GM23248 (cell line): ENCODE measurements at places on chromosomes 4 and X.

DNA sequence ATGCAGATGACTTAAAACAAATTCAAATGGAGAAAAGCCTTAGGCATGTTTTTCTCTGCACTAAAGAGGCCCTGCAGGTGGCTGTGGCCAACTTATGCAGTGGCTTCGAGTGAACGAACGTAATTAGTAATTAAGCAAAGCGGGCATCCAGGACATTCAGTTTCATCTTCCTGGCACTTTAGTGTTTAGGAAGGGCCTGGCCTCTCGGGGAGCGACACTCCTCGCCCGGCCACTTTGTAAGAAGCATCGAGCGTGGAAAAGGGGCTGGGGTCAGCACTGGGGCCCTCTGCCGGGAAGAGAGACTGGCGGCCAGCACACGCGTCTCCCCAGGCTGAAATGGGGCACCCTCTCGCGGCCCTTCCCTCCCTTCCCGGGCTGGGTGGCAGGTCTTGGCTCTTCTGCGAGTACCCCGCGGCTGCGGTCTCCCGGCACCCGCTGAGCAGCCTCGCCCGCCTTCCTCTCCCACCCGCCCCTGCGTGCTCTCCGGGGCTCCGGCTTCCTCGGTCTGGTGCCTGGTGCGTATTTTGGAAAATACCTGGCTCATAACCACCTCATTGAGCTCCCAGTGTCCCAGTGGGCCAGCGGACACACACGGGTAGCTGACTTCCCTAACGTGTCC lies 677 bp upstream of the CYP4V2 start:
- H3K4me3 ChIP-seq: peak overlapping the region; percentile 83
- peak; percentile 45 for DNase-seq
- H3K4me1 ChIP-seq: peaks cover 5% of the 10 kb centered on the region
- H3K27ac ChIP-seq: peak overlapping the region; percentile 77

GRCh38 chrX:133609166-133609565 lies 193.9 kb upstream of the GPC4 start:
- H3K36me3 ChIP-seq: no peaks in the 10 kb centered on the region
- no peak overlapping the region for H3K27ac ChIP-seq
- H3K4me3 ChIP-seq: no peak overlapping the region
- no peaks in the 10 kb centered on the region for H3K27me3 ChIP-seq
- DNase-seq: no peak

DNA sequence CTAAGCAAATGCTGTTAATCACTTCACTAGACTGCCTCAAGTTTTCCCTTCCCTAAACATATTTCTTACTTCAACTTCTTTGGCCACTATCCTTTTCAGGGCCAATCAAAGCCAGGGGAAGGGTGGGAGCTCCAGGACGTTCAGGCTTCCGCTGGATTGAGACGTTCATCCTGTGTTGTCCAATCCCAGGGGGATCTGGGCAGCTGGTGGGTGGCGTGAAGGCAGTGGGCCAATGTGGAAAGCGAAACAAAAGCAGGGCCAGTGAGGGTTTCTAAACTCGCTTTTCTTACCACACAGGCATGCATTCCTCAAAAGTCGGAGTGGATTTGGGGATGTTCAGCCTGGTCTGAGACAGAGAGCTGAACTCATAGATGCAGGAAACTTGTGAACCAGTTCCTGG lies 7.6 kb downstream of the CXCL13 start:
- peaks cover 53% of the 10 kb centered on the region for H3K27me3 ChIP-seq
- H3K27ac ChIP-seq: no peak overlapping the region
- H3K4me1 ChIP-seq: no peaks in the 10 kb centered on the region
- H3K4me3 ChIP-seq: no peak overlapping the region
- H3K36me3 ChIP-seq: no peaks in the 10 kb centered on the region

DNA sequence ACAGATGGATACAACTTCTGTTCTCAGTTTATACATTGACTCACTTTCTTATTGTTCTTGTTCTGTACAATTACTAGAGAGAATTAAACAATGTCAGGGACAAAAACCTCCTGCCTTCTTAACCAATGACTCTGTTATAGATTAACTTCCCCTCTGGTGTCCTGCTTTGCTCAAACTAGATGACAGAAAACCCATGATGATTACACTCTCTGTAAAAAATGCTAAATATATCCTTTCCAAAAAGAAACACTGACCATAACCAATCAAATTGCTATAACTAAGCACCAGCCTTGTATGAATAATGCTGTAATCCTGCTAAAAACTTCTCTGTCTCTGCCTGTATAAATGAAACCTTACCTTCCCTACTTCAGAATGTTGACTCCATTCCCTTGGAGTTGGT lies 29.8 kb upstream of the IL13RA2 start:
- peak overlapping the region; percentile 70 for H3K27ac ChIP-seq
- H3K4me3 ChIP-seq: peak overlapping the region; percentile 45; the same call in 1 of the 2 replicates
- peak; percentile 48 for DNase-seq
- peaks cover 20% of the 10 kb centered on the region for H3K4me1 ChIP-seq

DNA sequence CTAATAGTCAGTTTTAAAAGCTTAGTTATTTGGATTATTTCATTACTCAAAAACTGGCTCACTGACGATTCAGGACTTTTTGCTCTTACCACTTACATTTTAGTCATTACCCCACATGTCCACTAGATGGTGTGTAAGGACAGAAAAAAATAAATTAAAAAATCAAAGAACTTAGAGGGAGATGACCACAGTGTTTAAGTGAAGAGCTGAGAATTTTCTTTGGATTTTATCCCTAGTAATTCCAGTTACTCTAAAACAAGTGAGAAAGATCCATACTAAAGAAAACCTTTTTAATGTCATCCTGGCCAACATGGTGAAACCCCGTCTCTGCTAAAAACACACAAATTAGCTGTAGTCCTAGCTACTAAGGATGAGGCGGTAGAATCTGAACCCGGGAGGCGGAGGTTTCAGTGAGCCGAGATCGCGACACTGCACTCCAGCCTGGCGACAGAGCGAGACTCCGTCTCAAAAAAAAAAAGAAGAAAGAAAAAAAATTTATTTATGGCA lies 26.4 kb upstream of the TMPRSS11B start:
- no peaks in the 10 kb centered on the region for H3K36me3 ChIP-seq
- H3K27ac ChIP-seq: peak overlapping the region; percentile 41
- H3K27me3 ChIP-seq: no peaks in the 10 kb centered on the region
- DNase-seq: peak; percentile 71
- H3K4me3 ChIP-seq: peak overlapping the region; percentile 74

- H3K27ac ChIP-seq: no peak overlapping the region
- DNase-seq: no peak
- H3K36me3 ChIP-seq: no peaks in the 10 kb centered on the region
- H3K27me3 ChIP-seq: no peaks in the 10 kb centered on the region
- no peak overlapping the region for H3K4me3 ChIP-seq
Measured at GRCh38 chrX:119187298-119187697, 48.8 kb upstream of the PGRMC1 start.

DNA sequence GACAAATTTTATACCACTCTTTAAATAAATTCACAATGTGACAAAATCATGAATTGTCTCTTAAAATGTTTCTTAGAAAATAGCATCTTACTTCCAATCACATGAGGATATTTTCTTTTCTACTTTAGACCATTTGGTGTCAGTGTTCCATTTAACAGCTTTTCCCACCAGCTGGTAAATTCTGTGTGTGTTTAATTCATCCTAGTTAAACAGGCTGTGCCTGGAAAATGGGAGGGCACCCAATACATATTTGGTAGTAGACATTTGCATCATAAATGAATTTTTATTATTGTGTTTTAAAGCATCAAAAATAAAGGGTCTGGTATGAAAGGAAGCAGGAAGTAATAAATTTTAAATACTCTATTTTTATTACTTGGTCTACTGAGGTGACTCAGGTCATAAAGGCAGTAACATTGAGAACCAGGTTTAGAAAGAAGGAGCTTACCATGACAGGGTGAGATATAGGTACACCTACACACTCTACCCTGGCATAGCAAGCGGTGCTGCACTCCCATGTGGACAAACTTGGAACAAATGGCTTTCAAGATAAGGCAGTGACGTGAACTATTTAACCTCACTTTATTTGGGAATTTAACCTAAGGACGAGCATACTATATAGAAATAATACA lies 344.5 kb downstream of the BMPR1B start:
- no peak overlapping the region for H3K4me3 ChIP-seq
- peaks cover 11% of the 10 kb centered on the region for H3K4me1 ChIP-seq
- DNase-seq: no peak
- no peak overlapping the region for H3K27ac ChIP-seq

DNA sequence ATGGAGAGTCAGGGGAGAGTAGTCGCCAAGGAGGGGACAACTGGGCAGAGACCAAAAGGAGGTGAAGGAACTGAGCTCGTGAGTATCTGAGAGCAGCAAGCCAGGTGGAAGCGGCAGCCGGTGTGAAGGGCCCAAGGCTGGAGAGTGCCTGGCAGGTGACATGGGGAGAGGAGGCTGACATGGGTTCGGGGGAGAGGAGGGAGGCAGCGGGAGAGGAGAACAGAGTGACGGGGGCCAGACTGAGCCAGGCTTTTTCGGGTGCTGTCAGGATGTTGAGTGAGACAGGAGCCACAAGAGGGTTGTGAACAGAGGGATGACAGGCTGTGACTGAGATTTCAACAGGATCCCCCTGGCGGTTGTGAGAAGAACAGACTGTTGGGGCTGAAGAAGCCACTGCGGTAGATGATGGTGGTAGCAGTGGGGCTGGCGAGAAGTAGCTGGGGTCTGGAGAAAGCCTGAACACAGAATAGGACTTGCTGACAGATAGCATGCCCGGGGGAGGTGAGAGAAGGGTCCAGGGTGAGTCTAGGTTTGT lies 5.7 kb downstream of the ELK1 start:
- peak; percentile 70 for DNase-seq
- H3K27me3 ChIP-seq: no peaks in the 10 kb centered on the region
- H3K4me3 ChIP-seq: no peak overlapping the region
- peaks cover 4% of the 10 kb centered on the region; the same call in 1 of the 2 replicates for H3K36me3 ChIP-seq
- H3K27ac ChIP-seq: no peak overlapping the region
